Left lung (tissue), 14 donors: ENCODE measurements at places on chromosomes 6 and 20. TPM values are rescaled to one million over a fixed set of nuclear protein-coding genes. Genes with fewer than 3 reads are reported as not detected.

The MAS1 gene
- 0.03 TPM for total RNA-seq

- no peak for DNase-seq
These were observed 49.5 kb downstream of the CD164 start for GRCh38 chr6:109332748-109333147.

DNA sequence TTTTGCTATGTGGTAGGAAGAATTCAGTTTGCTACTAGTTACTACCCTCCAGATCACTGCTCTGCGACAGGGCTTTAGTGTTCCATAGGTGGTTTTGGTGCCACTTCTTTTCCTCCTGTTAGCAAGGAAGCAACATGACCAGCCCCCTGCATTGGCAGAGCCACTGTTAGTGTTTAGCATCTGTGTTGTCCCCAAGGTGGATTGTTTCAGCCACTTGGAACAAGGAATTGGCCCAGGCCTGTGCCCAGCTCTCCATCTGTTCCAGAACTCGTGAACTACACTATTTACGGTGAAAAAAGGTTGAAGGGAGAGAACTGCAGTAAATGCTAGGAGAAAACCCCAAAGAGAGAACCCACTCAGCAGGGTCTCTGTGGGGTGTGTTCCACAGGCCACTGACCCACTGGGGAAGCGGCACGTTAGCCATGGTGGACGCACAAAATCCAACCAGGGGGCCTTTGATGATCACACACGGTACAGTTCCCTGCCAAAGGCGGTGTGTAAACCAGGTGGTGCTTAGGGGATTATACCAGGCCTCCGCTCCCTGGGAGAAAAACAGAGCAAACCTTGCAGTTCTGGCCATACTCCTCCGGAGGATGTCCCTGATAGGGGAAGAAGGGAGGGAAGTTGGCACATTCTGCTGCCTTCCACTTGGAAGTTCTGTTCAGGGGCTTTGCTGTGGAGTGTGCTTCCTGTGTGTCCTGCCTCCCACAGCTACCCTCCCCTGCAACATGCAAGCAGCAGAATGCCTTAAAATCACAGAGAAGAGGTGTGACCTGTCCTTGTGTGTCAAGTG lies 72.3 kb downstream of the LYRM2 start:
- no peak for DNase-seq

- DNase-seq, result no peak
These were observed 237.2 kb downstream of the TFAP2A start for GRCh38 chr6:10177704-10178103.

DNA sequence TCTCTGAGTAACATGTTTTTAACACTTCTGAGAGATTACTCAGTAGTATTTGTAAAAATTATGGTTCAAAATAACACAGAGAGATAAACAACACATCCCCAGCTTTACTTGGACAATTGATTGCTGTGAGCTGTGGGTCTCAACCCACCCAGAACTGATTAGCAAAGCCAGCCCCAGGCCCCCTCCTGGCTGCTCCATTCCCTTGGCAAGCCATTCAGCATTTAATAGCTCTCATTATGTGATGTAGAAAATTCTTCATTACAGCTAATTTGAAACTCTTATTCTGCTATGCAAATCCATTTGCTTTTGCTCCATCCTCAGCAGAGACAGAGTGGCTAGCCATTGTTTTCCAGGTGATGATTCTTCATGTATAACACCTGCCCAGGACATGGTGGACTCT lies 16.6 kb upstream of the SIRT5 start:
- no peak for DNase-seq

DNA sequence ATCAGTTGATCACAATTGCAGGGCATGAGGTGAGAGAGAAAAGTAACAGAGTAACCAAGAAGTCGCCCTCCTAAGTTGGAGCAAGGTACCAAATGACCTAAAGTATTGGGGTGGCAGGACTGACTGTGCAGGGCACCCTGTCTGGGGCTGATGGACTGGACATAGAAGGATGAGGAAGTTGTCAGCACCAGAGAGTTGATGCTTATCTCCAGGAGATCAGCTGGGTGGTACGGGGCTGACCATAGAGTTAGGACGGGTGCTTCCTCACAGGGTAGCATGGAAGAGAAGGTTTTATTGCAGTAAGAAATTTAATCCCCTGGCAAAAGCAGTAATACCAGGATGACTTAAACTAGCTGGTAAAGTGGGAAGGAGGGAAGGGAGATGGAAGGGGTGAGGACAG lies 66.7 kb downstream of the TMEM170B start:
- no peak for DNase-seq

DNA sequence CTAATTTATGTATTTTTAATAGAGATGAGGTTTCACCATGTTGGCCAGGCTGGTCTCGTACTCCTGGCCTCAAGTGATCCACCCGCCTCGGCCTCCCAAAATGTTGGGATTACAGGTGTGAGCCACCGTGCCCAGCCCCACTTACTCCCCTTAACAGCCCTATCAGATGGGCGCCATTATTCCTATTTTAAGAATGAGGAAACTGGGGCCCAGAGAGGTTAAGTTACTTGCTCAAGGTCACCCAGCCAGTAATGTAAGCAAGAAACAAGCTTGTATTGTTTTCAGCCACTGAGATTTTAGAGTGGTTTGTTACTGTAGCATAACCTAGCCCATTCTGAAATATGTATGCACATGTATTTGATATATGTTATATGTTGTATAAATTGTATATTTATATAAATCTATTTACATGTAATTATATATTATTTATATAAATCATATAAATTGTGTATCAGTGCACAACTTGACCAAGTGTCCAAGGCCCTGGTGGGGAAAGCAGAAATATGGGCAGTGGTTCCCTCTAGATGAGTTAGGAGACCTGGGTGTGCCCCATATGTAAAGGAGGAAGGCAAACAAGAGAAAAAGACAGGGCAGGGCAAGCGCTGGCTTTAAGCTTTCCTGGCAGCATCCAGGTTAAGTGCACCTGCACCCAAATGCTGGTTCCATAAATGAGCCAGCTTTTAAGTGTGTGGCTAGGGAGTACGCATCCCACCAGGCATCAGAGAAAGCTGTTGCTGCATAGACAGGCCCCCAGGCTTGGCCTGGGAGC lies 1.2 kb upstream of the GUCA1A start:
- DNase-seq, result no peak

- DNase-seq, result no peak
These were observed 278.4 kb downstream of the LRFN2 start for GRCh38 chr6:40308533-40309306.

DNA sequence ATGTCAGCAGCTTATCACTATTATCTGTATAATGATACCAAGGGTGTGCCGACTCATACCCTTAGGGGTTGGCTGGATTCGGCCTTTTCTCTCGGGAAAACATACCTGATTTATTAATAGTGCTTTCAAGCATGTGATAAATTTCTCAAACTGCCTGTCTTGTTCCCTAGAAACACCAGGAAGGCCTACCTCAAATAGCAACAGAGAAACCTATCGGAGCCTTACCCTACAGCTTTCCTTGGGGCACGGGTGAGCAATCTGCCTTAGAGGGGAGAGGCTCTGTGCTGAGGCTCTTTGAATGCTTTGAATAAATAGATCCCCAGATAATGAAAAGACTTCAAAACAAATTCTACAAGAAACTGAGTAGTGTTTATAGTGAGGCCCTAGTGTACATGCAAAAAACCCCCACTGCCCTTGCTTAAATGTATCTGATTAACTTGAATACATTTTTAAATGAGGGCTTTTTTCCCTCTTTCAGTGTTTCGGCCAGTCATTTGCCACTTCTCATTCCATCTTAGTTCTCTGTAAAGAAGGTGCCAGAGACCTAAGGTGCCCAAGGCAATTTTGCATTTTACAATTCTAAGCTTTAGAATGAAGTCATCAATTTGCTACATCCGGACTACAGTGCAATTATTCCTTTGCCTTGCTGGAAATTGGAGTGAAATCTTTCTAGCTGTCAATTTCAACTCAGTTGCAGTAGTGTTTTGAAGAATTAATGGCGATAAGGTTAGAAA lies 320.1 kb downstream of the ESR1 start:
- DNase-seq, result no peak

DNA sequence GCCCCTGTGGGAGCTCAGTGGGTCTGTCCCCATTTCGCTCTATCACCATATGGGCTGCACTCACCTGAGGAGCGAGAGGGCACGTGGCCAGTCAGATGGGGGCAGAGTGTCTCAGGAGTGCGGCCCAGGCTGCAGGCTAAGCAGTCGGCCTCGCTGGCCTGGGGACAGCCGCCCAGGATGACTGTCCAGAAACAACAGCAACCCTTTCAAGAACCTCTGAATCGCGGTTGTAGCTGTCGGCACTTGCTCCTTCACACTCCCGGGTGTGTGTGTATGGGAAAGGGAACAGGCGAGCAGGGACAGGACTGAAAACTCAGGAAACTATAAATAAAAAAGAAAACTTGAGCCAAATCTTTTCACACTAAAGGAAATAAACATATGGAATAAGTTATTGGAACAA lies 63.1 kb downstream of the TFAP2A start:
- DNase-seq, result no peak

The EPHA7 gene
- total RNA-seq, result 0.31 TPM

DNA sequence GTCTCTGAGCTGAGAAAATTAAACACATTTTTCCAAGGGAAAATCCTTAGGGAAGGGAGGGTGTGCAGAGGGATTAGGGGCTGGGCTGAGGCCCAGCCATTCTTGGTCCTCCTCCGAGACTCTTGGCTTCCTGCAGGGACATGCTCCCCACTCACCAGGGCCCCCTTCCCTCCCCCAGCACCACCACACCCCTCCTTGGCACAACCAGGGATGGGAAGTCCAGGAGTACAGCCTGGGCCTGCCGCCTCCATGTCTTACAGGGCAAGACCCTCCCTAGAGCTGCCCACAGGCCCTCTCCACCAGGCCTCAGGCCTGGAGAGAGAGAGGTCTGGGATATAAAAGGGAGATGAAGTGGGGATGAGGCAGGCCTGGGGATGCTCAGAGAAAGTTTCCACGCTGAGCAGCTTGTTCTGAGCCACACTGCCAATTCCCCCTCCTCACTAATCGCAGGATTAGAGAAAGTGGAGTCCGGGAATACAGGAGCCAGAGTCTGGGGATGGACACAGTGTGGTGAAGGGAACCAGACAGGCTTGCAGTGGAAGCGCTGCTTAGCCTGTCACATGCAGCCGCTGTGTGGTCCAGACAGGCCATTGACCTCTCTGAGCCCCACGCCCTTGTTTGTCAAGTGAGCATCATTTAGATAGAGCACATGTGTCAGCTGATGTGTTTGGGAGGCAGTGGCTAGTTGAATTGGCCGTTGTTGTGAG lies 105.5 kb downstream of the MRPL14 start:
- no peak for DNase-seq

GRCh38 chr20:12014736-12015135 lies 97.0 kb downstream of the BTBD3 start:
- DNase-seq, result no peak

DNA sequence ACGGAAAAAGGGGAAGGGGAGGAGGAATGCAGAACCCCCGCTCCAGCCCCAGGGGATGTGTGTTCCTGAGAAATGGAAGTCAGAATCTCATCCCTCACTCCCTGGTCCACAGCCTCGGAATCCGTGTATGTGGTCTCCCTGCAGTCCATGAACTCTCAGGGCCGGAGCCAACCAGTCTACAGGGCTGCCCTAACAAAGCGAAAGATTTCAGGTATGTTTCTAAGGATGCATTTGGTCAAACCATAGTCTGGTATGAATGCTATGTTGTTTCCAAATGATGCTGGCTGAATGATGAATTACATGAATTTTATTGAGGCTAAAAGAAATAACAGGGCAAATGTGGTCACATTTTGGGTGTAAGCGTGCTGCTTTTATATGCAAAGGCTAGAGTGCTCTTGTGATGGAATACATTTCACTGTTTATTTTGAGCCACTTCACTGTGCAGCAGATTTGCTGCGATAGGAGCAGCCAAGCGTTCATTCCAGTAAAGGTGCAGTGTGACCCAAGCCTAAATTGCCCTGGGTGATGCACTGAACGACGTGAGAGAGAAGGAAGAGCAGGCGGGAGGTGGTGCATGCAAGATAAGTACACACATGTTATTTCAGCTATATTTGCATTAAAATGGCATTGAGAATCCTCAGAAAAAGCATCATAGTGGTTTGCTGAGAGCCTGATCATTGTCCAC lies 52.4 kb downstream of the FNDC1 start:
- DNase-seq, result no peak

The KIF6 gene
- 0.93 TPM for total RNA-seq

The PROKR2 gene
- total RNA-seq, result not detected

DNA sequence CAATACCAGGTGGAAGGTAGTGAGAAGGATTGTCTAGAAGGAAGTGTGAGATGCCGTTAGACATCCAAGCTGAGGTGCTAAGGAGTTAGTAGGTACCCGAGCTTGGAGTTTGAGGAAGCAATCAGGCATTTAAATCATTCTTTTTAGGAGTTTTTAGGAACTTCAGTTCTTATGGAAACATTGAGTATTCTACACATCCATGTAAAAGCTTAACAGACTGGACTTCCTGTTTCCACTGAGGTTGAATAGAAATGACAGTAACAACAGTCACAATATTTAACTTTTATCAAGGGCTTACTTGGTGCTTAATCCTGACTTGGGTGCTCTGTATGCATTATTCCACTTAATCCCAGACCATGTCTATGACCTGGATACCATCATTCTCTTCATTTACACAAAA lies 136.4 kb downstream of the UST start:
- no peak for DNase-seq

DNA sequence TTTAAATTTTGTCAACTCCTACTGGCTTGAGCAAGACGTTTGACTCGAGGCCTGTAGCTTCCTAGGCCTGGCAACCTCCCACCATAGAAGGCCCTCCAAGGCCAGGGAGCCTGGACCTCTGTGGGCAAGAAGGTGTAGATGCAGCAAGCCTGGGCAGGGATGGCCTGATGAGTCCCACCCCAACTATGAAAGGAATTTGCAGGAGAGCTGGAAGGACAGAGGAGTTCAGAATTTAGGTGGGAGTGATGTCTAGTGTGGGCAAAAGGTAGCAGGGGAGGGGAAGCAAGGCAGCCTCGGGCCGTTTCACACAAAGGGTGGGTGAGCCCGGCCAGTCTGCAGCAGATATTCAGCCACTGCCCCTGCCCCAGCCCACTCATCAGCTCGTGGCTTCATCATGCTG lies 245.2 kb downstream of the CDH26 start:
- DNase-seq, result no peak

DNA sequence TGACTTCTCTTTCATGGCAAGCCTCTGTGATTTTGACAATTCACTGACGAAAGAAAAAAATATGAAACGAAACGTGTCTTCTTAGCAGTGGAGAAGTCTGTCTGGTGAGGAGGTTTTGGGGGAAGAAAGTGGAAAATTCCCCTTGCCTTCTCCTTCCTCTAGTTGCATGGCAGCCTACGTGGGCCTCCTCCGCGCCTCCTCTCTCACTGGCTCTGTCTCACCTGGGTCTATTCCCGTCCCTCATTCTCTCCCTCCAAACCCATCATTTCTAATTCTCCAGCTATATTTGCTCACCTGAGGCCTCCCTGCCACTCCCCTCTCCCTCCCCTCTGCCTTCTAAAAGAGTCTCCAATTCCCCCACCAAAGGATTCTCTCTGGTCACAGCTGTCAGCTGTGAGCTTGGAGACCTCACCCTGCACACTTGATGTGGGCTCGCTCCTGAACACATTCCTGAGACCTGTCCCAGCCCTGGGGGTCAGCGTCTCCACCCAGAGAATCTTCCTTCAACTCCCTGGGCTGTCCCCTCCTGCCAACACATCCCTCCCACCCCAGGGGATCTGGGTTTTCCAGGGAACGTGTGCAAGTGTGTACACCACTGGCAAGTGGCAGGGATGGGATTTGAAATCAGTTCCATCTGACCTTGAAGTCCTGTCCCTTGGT lies 159.6 kb upstream of the PMEPA1 start:
- DNase-seq, result no peak
